ENCODE measurements at places on chromosomes 3 and 15.
A peak's percentile ranks its signal among the peaks of the same experiment; 100 is the strongest.

DNA sequence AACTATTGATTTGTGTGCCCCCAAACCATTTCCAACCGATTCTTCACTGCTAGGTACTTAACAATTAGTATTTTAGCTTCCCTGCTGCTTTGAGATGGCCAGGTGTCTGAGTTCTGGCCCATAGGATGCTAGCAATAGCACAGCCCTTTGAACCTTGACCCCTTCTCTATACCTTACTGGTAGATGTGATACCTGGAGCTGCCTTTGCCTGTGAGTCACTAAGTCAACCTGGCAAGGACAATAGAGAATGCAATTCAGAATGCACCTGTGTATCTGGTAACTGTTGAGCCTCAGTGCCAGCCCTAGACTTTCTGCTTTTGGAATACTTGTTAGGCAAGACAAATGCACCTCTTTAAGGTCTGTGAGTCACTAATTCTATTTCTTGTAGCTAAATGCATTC is 467.4 kb downstream of the GRM7 start:
- no peak for DNase-seq

- DNase-seq = no peak
Observed at GRCh38 chr15:85453144-85453872, 72.9 kb downstream of the AKAP13 start.

GRCh38 chr3:159277814-159278213 is 476.0 kb downstream of the MFSD1 start:
- DNase-seq = no peak

DNA sequence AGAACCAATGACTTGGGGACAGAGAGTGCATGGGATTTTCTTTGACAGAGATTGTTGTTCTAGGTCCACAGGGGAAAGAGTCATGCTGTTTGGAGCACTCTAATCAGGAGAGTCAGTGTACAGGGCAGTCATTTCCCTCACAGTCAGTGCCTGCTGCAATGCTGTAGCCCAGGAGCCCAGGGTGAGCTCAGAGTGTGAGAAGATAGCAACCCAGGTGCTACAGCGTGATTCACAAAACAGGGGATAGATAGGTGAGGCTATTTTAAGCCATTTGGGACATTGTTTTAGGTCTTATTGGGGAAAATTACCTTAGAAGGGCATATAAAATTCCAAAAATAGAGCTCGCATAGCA is 37.3 kb downstream of the LNP1 start:
- DNase-seq = no peak

GRCh38 chr3:156151824-156152428 is 31.5 kb downstream of the KCNAB1 start:
- DNase-seq = peak; percentile 43

GRCh38 chr3:4494895-4495264 is 1.7 kb downstream of the ITPR1 start:
- no peak for DNase-seq

DNA sequence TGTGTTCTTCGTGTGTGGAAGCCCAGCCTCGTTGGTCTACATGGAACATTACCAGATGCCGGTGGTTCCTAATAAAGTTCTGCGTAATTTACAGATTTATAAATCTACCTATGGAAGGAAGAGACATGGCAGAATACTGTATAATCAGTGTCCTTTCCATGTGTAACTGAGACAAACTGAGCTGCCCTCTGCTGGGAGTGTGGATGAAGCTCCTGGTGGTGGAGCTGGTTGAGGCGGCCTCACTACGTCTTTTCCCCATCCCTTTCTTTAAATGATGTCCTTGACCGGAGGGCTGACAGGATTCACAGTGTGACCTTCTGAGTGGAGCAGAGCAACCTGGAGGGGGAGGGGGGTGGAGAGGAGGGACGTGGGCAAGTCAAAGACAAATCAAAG is 267.0 kb upstream of the CHRM5 start:
- no peak for DNase-seq

- DNase-seq = no peak
Observed at GRCh38 chr15:66925721-66926120, 139.7 kb upstream of the SMAD3 start.

DNA sequence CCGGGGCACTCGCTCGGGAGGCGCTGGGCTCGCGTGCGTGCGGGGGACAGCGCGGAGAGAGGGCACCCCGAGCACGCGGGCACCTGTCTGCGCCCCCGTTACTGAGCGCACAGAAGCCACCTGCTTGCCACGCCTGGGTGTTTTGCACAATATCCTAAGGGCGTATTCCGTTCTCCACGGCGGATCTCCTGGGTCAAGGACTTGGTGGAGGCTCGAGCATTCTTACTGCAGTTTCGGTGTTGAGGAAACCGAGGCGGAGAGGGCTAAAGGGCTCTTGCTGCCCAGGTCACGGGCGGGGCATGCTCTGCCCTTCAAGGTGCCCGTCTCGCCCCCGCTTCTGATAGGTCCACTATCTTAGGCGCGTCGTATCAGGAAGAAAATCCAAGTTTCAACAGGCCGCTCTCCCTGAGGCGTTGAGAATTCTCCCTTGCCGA is 526 bp downstream of the GPD1L start:
- no peak for DNase-seq

DNA sequence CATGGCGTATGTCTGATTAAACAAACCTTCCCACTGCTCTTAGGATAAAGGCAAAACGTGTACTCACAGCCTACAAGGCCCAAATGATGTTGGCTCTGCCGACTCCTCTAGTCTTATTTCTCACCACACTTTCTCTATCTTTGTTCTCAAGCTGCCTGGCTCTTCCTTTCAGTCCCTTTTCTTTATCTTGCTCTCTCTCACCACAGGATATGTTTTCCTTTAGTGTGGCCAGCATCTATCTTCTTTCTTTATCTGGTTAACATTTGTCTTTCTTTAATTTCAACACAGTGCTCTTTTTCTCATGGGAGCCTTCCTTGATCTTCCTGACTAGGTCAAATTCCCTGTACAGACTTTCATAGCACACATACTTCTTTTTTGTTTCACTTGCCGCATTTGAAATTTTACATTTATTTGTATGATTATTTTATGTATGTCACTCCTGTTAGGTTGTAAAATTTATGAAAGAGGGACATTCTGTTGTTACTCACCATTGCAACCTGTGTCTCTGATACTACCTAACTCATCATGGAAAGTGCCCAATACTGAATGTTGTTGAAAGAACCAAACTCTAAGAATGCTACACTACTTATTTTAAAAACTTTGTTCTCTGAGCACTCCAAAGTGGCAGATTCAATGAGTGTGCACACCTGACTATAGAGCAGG is 328.9 kb upstream of the CBLB start:
- no peak for DNase-seq

- DNase-seq = no peak
Observed at GRCh38 chr15:86021281-86022264, 58.1 kb upstream of the AGBL1 start.

- DNase-seq = no peak
Observed at GRCh38 chr3:45113625-45114050, 32.5 kb downstream of the CDCP1 start.

DNA sequence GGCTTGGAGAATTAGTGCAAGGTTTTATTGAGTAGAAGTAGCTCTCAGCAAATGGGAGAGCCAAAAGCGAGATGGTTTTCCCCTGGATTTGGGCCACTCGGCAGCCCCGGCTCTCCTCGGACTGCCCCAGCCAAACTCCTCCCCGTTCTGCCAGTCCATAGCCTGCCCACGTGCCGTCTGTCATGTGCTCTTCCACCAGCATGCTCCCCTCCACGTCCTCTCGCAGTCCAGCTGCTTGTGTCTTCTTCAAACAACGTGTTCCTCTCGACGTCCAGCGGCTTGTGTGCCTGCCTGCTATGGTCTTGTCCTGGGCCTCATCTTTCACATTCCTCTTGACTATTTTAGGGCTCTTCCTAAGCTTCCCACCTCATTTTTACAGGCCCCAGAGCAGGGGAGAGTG is 16.7 kb upstream of the SECISBP2L start:
- no peak for DNase-seq

- no peak for DNase-seq
Observed at GRCh38 chr3:70726096-70726938, 413.9 kb upstream of the MDFIC2 start.

DNA sequence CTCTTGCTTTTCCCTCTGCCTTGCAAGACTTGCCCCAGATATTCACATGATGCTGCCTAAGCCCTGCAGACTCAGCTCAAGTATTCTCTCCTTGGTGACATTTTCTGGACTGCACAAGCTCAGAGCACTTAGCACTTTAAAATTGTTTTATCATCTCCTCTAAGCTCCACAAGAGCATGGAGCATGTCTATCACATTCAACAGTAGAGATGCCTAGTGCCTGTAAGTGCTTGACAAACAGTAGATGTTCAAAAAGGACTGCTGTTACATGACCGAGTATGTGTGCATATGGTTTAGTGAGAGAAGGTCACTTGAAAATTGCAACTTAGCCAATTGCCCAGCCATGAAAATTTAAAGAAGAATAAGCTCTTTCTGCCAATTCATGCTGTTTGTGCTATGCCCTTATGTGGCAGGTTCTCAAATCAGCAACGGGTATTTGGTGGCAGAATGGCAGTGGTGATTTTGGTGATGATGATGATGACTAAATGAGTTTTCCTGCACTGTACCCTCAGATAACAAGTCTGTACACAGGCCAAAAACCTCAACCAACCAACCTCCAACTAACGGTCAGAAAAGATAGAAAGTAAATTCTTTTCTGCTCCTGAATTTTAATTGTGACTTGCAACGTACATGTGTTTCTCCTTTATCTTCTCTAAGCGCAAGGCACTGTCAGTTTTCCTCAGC is 647.2 kb upstream of the UBE2E2 start:
- no peak for DNase-seq

DNA sequence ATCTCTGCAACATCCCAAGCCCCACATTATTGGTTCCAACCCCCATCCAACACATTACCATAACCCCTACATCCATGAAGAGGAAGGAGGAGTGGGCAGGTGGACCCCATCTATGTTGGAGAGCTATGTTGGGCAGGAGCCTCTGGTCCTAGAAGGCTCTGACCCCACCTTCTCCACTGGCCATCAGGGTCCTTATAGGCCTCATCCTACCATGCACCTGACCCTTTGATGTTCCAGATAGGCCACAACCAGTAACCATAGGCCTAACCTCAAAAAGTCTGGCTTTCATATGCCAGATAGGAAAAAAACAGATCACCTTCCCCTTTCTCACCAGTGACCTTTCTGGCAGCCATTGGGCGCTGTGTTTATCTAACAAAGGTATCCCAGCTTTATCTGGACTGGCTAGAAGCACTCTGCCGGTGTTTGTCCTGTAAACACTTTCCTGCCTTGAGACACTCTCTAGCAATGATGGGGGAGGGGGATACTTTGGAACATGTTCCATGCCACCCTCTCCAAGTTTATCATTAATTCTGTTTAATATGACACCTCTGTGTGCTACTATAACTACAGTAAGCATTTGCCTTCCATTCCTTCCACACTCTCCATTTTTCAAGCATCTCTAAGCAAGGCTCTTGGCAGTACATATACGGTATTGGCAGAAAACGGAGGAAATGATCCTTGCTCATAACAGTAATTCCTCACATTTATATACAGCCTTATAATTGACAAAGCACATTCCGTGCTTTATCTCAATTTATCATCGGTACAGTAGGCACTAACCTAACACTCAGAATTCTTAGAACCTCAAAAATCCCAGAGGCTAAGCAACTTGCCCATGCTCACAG is 377.1 kb downstream of the VPS13C start:
- DNase-seq = no peak

DNA sequence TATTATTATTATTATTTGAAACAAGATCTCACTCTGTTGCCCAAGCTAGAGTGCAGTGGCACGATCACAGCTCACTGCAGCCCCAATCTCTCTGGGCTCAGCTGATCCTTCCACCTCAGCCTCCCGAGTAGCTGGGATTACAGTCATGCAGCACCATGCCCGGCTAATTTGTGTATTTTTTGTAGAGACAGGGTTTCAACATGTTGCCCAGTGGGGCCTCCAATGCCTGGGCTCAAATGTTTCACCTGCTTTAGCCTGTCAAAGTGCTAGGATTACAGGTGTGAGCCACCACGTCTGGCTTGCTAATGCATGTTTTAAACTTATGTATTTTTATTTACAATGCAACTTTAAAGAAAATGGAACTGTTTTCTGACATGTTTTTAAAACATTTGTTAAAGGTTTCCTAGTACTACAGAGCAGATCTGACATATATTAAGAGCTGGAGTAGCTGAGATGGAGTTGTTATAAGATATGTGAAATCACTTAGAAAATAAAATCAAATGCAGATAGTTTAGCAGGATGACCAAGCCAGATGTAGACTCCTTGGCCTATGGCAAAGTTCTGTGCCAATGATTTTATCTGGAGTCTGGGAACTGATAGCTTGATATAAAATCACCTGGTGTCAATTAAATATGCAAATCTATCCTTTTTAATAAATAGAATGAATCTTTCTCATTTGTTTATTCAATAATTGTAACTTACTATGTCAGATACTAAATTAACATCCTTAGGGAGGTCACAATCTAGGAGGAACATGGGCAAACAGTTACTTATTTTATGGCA is 310.1 kb upstream of the NAALADL2 start:
- no peak for DNase-seq

DNA sequence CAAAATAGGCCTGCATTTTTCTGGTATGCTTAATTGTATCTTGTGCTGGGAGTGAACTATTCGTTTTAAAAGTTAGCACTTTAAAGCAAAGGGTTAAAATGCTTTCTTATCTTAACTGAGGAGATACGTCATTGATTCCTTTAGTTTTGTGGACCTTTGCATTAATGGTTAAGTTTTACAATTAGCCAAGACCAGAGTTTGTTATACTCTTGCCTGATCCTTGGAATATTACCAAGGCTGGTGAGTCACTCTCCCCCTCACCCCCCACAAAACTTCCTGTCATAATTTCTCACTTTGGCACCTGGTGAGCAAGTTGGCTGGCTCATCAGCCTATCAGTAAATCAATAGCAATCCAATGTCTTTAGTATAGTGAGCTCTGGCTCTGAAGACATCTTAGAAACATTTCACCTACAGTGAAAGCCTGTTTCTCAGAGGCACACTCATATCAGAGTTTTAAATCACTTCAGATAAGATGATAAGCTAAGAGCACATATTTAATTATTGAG is 26.7 kb downstream of the SLC2A2 start:
- DNase-seq = no peak

GRCh38 chr3:127324913-127325628 is 37.2 kb upstream of the PRR20G start:
- no peak for DNase-seq
